Glutamatergic neuron (in vitro differentiated cells): ENCODE measurements at places on chromosomes 6 and 20. TPM values are rescaled to one million over a fixed set of nuclear protein-coding genes. Genes with fewer than 3 reads are reported as not detected.

- DNase-seq, result peak; percentile 52
These were observed 11.7 kb upstream of the SIRPG start for GRCh38 chr20:1669304-1669703.

Gene SLC16A10
- total RNA-seq, result 4.1 TPM

- DNase-seq, result no peak
These were observed 148.7 kb upstream of the JARID2 start for GRCh38 chr6:15096894-15097837.

Gene FERMT1
- 0.29 TPM for total RNA-seq

Gene MAPK14
- total RNA-seq, result 46.2 TPM

Gene VAPB
- 60.5 TPM for total RNA-seq

DNA sequence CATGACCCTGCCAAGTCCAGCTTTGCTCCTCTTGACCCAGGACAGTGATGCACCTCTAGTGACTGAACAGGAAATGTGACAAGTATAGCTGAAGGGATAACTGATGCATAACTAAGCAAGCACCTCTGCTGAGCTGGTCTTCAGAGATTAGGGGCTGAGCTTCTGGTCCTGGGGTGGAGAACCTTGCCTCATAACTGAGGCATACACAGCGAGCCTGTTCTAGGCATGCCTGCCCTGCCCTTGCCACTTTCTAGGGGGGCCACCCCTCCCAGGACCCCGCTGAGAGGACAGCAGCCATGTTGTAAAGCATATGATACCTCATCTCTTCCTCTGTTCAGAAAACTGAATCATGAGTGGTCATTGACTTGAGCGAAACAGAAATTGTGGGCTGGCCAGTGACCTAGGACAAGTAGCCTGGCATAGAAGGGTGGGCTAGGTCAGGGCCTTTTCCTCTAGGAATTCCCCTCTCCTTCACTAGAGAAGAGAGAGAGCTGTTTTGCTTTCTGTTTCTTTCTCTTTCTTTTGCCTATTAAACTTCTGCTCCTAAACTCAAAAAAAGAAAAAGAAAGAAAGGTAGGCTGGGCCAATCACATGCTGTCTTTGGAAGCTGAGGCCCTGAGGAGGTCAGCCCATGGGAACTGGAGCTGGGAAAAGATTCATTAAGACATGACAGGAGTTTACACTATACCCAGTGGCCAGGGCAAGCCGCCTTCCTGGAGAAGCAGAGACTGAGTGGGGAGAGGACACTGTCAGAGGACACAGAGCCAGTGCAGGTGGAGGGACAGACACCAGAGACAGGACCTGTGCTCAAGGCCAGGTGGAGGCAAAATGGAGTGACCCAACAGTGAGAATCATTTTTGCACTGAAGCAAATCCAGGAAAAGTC is 23.1 kb downstream of the ALDH5A1 start:
- no peak for DNase-seq

DNA sequence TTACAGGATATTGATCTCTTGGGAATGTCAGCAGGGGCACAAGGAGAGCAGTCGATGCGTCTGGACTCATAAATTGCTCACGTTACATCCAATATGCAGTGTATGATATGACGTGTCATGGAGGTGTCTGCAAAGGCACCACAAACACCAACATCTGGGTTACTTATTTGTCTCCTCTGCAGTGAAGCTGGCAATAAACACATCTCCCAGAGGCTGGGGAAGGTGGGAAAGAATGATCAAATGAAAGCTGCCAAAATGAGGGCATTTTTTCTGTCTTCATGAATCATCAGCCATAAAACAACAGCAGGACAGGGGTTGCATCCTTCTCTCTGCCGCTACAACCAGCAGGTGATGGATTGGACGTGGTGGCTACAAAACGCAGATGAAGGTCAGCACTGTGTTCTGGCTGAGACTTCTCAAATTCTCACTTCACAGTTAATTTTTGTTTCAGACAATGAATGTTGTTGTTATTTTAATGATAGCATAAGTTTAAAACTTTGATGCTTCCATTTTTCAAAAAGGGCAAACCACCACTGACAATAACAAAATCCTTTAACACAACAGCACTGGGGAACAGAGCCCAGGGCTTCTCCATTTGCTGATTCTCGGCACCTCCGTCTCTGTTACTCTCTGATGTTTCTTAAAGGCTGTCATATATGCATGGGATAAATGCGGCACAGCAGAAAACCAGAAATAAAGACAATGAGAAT is 47.5 kb downstream of the ERMARD start:
- DNase-seq, result no peak

GRCh38 chr6:26553635-26554446 is 15.7 kb downstream of the HMGN4 start:
- peak; percentile 73 for DNase-seq

Gene TEAD3
- total RNA-seq, result 50.0 TPM

DNA sequence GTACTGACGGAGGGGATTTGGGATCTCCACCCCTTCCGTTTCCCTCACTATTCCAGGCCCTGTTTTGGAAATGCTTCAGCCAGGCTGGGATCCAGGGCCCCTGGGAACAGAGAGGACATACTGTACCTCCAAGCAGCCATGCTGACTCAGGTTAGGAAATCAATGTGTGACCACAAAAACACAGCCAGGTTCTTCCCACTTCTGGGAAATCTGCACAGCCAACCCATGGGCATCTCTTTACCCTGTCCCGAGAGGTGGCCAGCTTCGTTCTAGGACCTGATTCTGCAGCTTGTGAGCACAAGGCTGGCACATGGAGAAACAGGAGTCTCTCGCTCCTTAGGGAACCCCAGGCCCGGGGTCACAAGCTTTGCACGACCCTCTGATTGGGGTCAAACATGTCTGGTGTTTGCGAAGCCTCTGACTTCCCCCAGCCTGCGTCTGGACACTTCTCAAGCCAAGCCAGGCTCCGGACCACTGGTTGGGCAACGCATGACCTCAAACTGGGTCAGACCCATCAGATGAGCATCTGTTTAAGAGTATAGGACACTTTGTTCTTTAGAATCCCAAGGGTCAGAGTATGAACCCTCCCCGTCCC is 8.3 kb upstream of the TTPAL start:
- DNase-seq, result peak; percentile 60

Gene SRSF12
- total RNA-seq, result 12.1 TPM

Gene TCP11
- not detected for total RNA-seq

Gene ERMARD
- 15.2 TPM for total RNA-seq

Gene OSER1
- total RNA-seq, result 31.9 TPM

DNA sequence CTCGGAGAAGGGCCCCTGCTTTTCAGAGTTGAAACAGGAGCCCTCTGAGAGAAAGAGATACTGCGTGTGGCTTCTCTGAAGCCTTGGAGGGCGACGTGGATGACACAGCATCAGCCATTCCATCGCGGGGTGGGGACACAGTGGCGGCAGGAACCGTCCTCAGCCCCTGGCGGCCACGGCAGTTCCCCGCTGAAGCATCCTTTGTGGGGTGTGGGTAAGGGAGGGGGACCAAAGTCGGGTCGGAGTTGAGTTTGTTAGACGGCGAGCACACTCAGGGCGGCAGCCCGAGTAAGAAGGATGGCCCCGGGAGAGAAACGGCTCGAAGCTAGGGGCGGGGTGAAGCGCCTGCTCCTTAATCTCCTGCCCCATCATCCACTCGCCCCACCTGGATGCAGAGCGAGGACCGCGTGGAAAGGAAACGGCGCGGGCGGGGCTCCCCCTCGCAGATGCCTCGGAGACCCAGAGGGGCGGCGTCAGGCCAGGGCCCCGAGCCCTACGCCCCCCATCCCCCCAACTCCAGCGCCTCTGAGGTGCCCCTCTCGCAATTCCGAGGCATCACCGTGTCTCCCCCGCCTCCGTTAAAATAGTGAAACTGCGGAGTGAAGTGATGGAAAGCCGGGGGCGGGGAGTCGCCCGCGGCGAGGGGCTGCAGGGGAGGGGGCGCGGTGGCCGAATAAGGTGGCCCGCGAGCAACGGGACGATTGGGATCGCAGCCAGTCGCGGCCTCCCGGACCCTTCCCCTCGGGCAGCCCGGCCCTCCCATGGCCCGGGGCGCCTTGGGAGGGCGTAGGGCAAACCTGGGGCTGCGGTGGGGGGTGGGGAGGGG is 796 bp upstream of the RREB1 start:
- no peak for DNase-seq

GRCh38 chr6:30062471-30063178 is 1.6 kb downstream of the POLR1H start:
- no peak for DNase-seq

GRCh38 chr6:166165558-166166313 is 1.9 kb downstream of the TBXT start:
- DNase-seq, result no peak

Gene KLHDC3
- 119 TPM for total RNA-seq

- DNase-seq, result no peak
These were observed 340.4 kb downstream of the TPBG start for GRCh38 chr6:82704045-82704444.

Gene BEND3
- 10.9 TPM for total RNA-seq

DNA sequence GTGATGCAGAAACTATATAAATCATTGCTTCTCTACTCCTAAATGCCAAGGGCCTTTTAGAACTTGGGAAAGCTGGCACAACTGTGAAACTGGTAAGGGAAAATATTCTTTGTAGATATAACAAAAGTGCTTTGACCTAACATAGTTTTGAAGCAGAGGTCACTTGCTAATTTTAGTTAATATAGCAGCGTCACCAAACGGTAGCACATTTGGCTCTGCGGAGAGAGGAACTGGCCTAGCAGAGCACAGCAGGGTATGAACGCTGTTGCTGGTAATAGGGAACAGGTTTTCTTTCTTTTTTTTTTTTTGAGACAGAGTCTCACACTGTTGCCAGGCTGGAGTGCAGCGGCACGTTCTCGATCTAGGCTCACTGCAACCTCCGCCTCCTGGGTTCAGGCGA is 67.4 kb downstream of the ECT2L start:
- DNase-seq, result no peak

Gene TAPBP
- total RNA-seq, result 4.7 TPM

Gene SPDEF
- total RNA-seq, result not detected

Gene TRIM39
- total RNA-seq, result 14.0 TPM

- no peak for DNase-seq
These were observed 2.0 kb downstream of the HFE start for GRCh38 chr6:26089272-26089671.

GRCh38 chr20:57325632-57326356 is 3.8 kb upstream of the SPO11 start:
- DNase-seq, result no peak

Gene OR2B6
- total RNA-seq, result not detected

Gene HLA-DQA1
- not detected for total RNA-seq

DNA sequence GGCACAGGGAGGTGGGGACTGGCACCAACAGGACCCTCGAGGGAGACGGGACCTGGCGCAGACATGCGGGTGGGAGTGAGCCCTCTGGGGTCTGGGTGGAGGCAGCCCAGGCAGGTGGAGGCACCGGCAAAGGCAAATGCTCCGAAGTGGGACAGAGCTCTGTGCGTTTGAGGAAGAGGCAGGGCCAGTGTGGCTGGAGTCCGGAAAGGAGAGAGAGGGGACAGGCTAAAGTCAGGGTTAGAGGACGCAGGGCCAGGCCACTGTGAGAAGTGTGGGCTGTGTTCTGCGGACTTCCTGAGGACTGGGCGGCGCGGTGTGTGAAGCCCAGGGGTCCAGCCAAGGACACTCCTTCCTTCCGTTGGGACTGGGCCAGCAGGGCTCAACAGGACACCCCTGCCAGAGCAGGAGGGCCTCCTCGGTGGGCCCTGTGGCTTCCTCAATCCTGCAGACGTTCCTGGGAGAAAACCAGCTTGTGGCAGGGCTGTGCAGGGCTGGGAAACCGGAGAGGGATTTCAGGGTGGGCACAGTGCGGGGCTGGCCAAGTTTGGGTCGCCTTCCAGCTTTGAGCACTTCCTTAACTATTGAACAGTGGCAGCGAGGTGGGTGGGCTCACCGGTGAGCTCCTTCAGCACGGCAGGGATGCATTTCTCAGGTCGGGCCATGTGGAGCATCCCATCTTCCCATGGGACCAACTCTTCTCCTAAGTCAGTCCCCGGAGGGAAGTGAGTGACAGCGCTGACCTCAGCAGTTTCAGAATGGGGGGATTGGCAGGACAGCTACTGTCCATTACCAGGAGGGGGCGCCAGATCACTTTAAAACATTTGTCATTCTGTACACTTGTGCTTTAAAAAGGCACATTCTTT is 22.5 kb downstream of the MOCS3 start:
- DNase-seq, result peak; percentile 72

GRCh38 chr6:107140581-107140980 is 25.3 kb upstream of the BEND3 start:
- DNase-seq, result no peak

DNA sequence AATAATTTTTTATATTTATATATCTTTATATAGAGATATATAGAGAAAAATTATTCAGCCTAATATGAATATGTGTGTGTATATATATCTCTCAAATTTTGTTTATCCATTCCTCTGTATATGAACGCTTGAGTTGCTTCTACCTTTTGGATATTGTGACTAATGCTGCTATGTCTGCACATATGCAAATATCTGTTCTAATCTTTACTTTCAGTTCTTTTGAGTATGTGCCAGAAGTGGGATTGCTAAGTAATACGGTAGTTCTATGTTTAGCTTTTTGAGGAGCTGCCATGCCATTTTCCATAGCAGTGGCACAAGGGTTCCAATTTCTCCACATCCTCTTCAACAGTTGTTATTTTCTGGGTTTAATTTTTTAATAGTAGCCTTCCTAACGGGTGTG is 72.8 kb upstream of the CEP85L start:
- no peak for DNase-seq

DNA sequence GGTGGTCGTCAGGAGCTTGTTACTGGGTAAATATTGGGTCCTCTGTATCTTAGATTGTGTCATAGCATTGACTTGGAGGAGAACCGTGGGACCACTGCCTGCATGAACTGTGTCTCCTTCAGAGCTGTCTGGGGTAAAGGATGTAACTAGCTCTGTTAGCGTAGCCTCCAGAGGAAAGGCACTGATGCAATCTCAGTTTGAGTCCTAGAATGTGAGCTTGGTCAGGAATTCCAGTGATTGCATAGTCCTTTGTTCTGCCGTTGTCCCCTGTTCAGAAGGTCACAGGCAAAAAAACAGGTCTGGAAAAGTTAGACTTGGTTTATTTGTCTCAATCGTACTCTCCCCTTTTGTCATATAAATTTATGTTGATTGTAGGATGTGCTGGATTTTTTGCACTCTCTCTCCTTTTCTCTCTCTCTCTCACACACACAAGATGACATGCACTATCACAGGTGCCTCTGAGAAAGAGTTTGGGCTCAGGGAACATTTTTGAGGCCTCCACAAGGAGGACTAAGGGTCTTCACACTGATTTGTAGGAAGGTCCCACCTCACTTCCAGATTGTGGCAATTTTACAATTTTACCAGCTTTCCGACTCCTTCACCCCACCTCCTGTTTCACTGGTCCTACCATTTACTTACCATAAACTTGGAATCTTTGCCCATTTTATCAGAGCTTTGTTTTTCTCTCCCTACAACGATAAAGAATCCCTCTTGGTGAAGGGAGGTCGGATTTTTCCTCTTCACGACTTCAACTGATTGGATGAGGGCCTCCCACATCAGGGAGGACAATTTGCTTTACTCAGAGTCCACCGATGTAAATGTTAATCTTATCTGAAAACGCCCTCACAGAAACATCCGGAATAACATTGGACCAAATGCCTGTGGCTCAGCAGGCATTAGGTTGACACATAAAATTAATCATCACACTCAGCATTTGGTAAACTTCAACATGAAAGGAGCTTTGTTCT is 7.0 kb upstream of the DACT2 start:
- no peak for DNase-seq

- no peak for DNase-seq
These were observed 1.5 kb upstream of the TNNC2 start for GRCh38 chr20:45828589-45828988.
